ENCODE measurements at places on chromosomes 5 and 9.
A peak's percentile ranks its signal among the peaks of the same experiment; 100 is the strongest.

DNA sequence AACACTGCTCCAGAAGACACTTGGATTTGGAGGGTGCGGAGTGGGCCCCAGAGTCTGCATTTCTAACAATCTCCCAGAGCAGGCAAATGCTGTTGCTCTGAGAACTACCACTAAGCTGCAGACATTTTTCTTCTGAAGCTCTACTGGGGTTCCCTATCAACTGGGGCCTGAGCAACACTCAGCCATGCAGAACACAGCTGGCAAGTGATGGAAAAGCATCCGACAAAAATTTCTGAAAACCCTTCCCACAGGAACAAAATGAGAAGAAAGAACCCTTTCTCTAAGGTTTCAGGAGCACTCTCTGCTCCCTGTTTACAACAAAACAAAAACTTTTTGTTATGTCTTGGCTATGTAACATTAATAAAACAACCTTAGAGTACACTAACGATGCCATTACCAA, 516.9 kb downstream of the CTNND2 start:
- DNase-seq = no peak

GRCh38 chr5:80705801-80706200, 51.0 kb upstream of the DHFR start:
- no peak for DNase-seq

GRCh38 chr9:77019926-77020412, 514 bp downstream of the FOXB2 start:
- DNase-seq = no peak

GRCh38 chr5:173549644-173550043, 66.8 kb downstream of the BOD1 start:
- no peak for DNase-seq

- no peak for DNase-seq
Observed at GRCh38 chr5:65760504-65761275, 38.7 kb downstream of the NLN start.

- DNase-seq = no peak
Observed at GRCh38 chr5:135066781-135067180, 32.8 kb upstream of the PITX1 start.

DNA sequence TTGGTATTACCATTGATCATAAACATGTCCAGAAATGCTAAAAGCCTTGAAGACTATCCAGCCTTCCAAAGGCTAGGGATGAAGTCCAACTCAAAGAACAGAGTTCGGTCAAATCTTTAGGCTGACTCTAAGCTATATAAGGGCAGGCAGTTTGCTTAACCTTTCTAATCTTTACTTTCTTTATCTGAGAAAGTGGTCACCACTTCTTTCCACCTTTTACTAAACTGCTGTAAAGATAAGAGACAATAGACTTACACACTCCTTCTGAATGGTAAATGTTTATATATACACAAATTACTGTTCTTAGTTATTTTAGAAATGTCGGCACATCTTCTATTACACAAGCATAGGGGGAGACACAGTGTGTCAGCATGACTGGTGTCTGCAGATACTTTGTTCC, 100.4 kb downstream of the NREP start:
- no peak for DNase-seq

DNA sequence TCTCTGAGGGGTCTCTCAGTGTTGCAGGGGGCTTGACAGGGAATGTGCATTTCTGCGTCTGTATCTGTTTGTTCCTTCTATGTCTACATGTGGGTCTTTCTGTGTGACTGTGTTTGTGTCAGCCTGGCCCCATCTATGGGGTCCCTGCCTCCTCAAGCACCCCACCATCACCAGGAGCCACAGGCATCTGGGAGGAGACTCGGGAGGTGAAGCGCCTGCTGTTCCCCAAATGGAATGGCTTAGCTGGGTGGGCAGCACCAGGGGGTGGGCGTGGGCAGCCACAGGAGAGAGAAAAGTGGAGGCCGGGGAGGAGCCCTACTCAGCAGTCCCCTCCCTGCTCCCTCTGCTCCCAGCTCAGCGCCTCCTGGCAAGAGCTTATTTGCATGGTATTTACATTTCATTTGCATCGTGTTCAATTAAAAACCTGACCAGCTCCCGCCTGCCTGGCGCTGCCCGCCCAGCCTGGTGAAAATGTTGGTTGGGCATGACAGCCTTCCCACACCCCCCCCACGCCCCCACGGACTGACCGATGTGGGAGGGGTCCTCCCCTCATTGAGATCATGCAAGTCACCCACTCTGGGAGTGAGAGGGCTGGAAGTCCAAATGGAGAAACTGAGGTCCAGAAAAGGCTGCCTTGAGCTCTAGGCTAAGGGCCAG, 50.5 kb downstream of the CXXC5 start:
- no peak for DNase-seq

GRCh38 chr9:8926461-8926860, 1126.9 kb upstream of the DMAC1 start:
- DNase-seq = no peak

DNA sequence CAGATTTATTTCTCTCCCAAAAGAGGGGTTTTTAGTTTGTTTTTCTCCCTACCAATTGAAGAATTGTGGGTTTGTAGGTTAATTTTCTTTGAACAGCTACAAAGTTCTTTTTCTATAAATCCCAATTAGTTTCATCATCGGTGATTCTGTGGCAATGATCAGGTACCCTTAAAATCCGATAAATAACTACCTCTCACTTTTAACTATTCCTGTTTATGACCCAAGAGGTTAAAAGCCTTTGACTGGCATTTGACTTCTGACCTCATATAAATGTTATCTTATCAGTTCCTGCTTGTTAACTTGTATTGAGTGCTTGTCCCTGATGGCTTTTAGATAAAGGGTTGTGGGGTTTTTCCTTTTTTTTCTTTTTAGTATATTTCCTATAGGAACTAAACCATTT, 124.4 kb upstream of the TMEM161B start:
- no peak for DNase-seq

DNA sequence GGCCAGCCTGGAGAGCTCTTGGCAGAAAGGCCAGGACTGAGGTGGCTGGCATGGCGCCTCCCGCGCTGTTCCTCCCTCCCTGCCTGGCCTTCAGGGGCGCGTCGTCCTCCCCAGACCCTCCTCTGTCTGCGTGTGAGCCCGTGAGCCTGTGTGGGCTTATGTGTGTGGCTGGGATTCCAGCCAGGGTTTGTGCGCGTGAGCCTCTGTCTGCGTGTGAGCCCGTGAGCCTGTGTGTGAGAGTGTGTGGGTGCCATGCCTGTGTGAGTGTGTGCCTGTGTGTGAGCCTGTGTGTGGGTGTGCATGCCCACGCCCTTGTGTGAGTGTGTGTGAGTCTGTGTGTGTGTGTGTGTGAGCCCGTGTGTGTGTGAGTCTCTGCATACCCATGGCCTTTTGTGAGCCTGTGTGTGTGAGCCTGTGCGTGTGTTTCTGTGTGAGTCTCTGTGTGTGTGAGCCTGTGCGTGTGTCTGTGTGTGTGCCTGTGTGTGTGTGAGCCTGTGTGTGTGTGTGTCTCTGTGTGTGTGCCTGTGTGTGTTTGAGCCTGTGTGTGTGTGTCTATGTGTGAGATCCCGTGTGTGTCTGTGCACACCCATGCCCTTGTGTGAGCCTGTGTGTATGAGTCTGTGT, 13.0 kb downstream of the RXRA start:
- DNase-seq = no peak

- no peak for DNase-seq
Observed at GRCh38 chr9:27108981-27109541, at the start of gene TEK. TEK (plus strand) TSS chr9:27109225; CDS start chr9:27109591, 366 bp downstream.

- no peak for DNase-seq
Observed at GRCh38 chr9:93304574-93305496, 120.9 kb downstream of the WNK2 start.

GRCh38 chr9:94164806-94165549, 80.7 kb downstream of the PTPDC1 start:
- no peak for DNase-seq

DNA sequence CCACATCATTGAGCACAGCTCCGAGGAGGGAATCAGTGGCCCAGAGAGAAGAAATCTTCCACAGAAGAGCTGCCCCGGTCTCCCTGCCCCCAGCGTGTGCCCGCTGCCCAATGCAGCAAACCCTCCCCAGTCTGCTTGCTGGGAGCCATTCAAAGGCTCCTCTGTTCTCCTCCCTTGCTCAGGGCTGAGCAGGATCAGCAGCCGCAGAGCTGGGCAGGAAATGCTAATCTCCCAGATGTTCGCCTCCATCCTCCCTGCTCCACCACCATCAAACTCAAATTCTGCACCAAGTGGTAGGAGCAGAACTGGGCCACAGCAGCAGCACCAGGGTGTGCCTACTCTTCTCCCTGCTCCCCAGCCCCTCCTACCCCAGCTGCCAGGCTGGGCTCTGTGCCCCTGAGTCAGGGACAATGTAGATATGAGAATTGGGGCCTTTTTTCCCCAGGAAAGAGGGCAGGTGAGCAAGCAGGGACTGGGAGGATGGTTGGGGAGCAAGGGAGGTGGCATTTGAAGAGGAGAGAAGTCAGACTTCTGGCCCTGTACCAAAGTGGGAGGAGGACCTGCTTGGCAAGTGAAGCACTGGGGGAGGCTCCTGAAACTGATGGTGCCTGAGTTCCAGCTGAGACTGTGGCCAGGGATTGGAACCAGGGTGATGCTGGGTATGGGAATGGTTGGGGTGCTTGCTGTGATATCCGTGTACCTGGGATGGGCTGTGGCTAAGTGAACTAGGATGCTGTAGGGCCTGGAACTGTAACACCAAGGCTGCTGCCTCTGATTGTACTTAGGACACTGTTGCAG, 1.9 kb upstream of the PCDH1 start:
- DNase-seq = no peak

- peak; percentile 63 for DNase-seq
Observed at GRCh38 chr5:143008809-143009521, 238.8 kb downstream of the ARHGAP26 start.

DNA sequence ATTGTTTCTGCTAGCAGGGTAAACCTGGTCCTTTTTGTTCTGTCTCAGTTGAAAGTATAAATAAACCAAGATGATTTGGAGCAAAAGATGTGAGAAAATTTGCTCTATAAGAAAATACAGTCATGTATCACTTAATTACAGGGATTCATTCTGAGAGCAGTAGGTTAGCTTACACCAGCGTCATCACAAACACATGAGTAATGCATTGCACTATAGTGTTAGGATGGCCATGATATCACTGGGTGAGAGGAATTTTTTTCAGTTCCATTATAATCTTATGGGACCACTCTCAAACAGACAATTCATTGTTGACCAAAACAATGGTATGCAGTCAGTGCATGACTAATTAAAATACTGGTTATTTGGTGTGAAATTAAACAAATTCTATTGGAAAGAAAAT, 430.9 kb downstream of the CHSY3 start:
- no peak for DNase-seq

- DNase-seq = no peak
Observed at GRCh38 chr5:66875315-66875714, 279.1 kb downstream of the MAST4 start.

- no peak for DNase-seq
Observed at GRCh38 chr5:169161022-169161680, 139.8 kb downstream of the SLIT3 start.

GRCh38 chr5:68652534-68652965, 437.0 kb downstream of the PIK3R1 start:
- DNase-seq = no peak

DNA sequence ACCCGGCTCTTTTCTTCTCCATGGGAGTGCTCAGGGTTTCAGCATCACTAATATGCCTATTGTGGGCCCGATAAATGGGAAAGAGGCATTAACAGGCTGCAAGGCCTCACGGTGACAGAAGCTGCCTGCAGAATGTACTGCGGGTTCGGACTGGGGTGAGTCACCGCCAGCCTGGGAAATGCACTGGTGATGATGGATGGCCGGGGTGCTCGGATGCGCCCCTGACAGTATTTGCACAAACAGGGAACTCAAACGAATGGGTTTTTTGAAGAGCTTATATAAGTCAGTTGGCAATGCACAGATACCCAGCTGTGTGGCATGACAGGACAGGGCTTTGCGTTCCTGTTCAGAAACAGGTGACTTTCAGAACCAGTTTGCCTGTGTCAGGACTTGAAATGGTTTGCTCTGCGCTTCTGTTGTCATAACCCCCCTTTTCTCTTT, 42.0 kb upstream of the PITX1 start:
- DNase-seq = no peak

DNA sequence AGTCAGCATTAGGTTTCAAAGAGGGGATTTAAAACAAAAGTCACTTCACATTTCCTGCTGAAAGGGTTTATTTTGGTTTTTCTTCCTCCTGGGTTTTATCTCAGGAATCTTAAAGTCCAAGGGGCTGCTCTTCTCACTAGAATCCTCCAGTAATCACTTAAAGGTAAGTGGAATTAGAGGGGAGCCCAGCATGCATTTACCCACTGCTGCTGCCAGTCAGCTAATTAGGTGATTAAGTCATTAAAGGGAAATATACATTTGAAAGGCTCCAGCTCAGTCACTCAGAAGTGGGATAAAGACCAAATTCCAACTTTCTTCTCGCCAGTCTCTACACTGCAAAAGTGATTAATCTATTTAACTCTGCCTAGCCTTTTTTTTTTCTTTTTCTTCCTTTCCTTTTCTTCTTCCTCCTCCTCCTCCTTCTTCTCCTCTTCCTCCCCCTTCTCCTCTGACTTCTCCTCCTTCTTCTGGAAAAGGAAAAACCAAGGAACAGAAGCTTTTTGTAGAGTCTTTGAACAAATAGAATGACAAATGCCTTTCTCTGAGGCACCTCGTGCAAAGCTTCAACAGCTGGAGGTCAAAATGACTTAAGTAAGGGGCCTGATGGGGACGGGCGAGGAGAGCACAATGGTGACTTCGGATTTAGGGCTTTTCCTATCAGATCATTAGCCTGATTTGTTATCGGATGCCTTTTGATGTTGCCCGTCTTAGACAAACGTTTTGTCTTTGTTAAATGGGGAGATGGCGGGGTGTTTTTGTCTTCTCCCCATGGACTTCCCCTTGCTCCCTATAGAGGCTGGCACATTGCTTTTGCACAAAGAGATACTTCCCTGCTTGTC, 617.6 kb downstream of the IRX1 start:
- no peak for DNase-seq

- peak; percentile 69 for DNase-seq
Observed at GRCh38 chr9:89418882-89419640, 78.9 kb downstream of the SEMA4D start.

GRCh38 chr5:102743900-102744299, 11.2 kb upstream of the PAM start:
- DNase-seq = no peak

DNA sequence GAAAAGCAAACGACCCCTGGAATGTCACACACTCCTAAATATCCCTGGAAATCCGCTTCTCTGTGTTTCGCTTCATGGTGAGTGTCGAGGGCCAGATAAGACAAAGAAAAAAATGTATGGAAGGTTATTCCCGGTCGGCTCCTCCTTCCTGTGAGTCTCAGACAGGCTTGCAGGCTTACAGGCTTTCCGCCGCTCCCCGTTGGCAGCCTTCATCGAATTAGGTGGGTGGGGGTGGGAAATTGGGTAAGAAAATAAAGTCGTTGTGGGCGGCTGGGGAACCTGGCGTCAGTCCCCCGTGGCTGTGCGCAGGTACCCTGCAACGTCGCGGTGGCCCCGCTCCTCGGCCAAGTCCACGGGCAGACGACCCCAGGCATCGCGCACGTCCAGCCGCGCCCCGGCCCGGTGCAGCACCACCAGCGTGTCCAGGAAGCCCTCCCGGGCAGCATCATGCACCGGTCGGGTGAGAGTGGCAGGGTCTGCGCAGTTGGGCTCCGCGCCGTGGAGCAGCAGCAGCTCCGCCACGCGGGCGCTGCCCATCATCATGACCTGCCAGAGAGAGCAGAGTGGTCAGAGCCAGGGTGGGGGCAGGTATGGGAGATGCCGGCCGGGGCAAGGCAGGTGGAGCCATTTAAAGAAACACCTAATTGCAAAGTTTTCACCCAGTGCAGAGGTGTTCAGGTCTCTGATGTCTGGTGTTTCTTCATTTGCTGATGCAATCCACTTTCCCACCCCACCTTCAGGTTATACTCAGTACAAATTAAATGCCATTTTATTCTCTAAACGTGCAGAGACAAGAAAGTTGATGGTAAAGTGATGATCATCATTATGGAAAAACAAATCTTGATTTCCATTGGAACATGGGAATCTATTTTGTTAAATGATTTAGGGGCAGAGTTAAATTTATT, 3.2 kb downstream of the CDKN2B start:
- DNase-seq = no peak
